ENCODE measurements at places on chromosomes 6 and 20.
A peak's percentile ranks its signal among the peaks of the same experiment; 100 is the strongest.

GRCh38 chr6:139762587-139763031, 388.2 kb upstream of the CITED2 start:
- no peak for DNase-seq

DNA sequence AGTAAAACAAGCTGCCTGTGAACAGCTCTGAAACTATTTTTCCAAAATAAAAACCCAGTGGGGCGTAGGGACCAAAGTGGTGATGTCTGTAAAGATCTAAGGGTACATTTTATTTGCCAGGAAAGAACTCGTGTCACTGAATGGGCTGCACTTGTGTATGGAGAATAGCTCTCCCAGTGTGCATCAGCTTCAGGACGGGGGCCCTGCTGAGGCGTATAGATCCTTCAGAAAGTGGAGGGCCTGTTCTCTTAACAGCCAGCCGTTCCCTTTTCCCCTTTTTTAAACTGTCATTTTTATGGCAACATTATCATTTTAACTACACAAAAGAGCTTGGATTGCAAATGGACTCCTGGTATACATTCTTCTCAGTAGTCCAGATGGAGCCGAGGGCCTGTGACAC, 137.3 kb downstream of the TMEM242 start:
- DNase-seq = no peak

DNA sequence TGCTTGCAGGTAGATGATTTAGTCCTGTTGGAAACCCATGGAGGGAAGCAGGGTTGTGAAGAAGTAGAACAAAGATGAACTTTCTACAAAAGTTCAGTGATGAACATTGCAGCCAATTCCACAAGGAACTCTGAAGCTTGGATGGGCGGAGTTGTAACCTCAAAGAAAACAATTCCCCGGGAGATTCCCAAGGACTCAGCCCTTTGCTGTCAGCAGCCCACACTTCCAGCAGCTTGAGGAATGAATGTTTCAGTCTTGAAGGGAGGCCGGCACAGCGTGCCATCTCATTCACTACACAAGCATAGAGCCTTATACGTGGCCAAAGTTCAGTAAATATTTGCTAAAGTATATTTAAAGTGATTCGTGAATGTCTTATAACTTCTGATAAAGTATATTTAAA, 269.4 kb downstream of the NKAIN2 start:
- DNase-seq = no peak

GRCh38 chr6:56417823-56418222, 170.4 kb upstream of the COL21A1 start:
- no peak for DNase-seq

GRCh38 chr6:43074847-43075669, 1.1 kb upstream of the PTK7 start:
- peak; percentile 87 for DNase-seq

GRCh38 chr6:55777469-55777868, 97.9 kb downstream of the BMP5 start:
- no peak for DNase-seq

DNA sequence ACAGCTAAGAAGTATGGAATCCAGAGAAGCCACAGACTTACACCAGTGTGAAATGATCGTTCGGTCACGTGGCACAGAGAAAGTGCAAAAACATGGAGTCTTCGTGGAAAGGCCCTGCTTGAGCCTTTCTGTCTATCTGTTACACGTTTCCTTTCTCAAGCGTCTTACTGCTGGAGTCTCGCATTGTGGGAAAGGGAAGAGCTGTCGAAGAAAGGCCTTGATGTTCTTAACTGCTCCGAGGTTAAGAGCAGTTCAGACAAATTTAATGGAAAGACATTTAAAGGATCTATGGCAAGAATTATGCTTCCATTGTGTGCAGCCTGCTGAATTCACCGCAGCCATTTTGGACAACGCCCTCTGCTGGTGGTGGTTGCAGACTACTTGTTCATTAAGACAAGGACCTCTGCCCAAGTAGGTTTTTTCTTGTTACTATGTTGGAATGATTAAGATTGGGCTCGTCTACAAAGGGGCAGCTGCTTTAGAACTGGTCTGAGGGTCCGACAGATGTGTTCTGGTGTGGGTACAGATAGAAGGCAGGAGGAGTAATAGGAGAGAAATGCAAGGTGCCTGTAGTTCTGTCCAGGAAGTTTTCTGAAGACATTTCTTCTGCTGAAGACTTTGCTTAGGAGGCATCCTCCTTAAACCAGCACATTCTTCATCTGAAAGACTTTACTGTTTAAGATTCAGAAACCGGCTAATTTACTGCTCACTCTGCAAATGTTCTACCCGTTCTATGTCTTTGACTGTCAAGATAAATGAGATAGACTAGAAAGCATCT, 24.7 kb upstream of the CCN6 start:
- DNase-seq = no peak

GRCh38 chr6:112622036-112622435, 274.9 kb downstream of the RFPL4B start:
- no peak for DNase-seq

GRCh38 chr6:3076320-3076719, 8.0 kb downstream of the RIPK1 start:
- no peak for DNase-seq

- DNase-seq = peak; percentile 91
These were observed 155.7 kb upstream of the PRSS16 start for GRCh38 chr6:27091661-27092315.

DNA sequence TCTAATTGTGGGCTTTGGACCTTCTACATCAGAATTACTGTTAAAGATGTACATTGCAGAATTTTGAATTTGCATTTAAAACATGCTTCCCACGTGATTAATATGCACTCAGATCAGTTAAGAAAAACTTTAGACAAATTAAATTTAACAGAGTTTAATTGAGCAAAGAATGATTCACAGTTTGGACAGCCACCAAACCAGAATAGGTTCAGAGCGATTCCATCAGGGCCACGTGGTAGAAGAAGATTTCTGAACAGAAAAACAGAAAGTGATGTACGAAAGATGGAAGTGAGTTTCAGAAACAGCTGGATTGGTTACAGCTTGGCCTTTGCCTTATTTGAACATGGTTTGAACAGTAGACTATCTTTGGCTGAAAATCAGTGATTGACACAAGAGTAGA, 704.2 kb upstream of the MAP3K7 start:
- DNase-seq = no peak

GRCh38 chr6:56744528-56744927, 101.8 kb upstream of the DST start:
- no peak for DNase-seq

Data from osteoblast (primary cell).